ENCODE measurements at places on chromosomes 5 and 9. TPM values are rescaled to one million over a fixed set of nuclear protein-coding genes. Genes with fewer than 3 reads are reported as not detected.

DNA sequence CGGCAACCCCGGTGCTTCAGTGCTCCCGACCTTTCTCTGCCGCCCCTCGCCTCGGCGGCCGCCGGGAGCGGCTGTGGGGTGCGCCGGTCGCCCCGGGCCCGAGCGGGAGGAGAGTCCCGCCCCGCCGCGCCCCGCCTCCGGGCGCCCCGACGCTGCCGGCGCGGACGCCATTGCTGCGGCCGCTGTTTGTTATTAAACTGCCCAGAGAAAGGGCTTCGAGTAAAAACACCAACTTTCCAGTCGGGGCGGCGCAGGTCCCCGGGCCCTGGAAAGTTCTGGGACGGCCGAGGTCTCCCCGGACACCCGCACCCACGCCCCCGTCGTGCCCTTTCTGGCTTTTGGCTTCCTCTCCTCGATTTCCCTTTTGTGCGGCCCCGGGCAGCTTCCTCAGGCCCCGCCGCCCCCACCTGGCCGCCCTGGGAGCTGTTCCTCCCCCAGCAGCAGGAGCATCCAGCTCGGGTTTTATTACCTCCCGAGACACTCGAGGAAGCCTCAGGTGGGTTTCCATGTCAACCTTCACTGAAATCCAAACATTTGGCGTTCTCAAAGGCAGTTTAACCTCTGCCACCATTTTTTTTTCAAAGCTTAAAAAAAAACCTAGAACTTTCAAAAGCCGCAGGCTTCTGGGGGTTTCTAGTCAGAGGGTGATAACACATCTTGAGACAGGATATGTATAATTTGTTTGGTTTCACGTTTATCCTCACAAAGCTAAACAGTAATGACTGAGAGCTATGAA is 334.4 kb downstream of the CWC27 start:
- peak; percentile 73 for DNase-seq

- DNase-seq: peak; percentile 75
These were observed 169.8 kb upstream of the RAI14 start for GRCh38 chr5:34486160-34486848.

- DNase-seq: no peak
These were observed 478.5 kb upstream of the SMARCA2 start for GRCh38 chr9:1536522-1537170.

DNA sequence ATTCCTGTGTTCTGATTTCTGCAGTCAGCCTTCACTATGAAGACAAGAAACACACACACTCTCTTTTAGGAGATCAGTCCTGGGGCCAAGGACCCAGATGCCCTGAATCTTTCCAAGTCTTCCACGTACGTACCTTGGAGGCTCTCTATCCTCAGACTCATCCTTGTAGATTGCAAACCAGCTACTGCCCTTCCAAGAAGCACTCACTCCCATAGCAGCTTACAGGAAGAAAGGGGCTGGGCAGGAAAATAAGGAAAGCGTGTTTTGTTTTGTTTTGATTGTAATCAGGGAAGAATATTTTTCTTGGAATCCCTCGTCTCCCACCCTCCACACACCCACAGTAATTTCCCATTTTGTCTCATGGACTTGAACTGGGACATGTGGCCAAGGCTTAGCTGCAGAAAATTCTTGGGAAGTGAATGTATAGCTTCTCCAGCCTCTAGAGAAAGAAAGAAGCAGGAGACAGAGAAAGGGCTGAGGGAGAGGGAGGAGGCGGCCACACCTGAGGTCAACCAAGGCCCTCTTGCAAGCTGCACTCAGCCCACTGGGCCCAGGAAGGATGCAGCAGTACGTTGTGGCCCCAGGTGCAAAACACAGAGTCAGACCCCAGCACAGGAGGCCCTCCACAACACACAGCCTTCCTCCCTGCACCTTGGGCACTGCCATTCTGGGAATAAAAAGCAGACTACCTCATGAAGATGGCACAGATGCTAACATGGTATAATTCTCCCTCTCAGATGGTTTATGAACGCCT is 29.9 kb downstream of the IRX2 start:
- no peak for DNase-seq

- DNase-seq: no peak
These were observed 31.4 kb upstream of the LPCAT1 start for GRCh38 chr5:1555011-1555807.

GRCh38 chr5:91079037-91079436 is 304.1 kb downstream of the ARRDC3 start:
- no peak for DNase-seq

- DNase-seq: no peak
These were observed 2209.2 kb downstream of the MAT2B start for GRCh38 chr5:165714598-165714997.

- DNase-seq: no peak
These were observed 172.3 kb downstream of the SEMA5A start for GRCh38 chr5:9373571-9373970.

DNA sequence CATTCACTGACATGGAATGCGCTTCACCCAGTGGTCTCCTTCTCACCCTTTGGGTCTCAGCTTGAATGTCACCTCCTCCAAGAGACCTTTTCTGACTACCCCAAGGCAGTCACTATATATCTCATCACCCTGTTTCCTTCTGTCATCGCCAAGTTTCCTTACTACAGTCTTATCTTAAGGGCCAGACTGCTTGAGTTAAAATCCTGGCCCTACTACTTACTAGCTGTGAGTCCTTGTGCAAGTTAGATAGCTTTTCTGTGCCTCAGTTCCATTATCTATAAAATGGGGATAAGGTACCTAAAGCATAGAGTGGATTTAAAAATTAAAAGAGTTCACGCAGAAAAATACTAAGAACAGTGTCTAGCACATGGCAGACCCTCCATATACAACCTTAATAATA is 132.4 kb downstream of the GABBR2 start:
- no peak for DNase-seq

- peak; percentile 94 for DNase-seq
These were observed 62.5 kb downstream of the NFIB start for GRCh38 chr9:14251154-14252071.

DNA sequence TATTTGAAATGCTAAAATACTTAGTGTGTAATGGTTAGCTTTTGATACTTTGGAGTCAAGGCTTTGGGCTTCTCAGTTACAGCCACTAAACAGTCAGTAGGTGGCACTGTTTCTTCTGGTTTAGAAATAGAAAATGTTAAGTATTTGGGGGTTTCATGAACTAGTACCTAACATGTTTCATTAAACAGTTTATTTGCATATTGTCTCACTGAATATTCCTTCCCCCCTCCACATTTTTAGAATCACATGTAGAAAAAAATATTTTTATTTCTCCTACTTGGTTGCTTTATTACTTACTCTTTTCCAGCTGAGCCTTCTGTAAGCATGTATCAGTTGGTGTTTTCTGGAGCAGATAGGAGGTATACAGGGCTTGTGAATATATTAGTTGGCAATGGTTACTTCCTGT is 48.0 kb downstream of the IPO11 start:
- no peak for DNase-seq

DNA sequence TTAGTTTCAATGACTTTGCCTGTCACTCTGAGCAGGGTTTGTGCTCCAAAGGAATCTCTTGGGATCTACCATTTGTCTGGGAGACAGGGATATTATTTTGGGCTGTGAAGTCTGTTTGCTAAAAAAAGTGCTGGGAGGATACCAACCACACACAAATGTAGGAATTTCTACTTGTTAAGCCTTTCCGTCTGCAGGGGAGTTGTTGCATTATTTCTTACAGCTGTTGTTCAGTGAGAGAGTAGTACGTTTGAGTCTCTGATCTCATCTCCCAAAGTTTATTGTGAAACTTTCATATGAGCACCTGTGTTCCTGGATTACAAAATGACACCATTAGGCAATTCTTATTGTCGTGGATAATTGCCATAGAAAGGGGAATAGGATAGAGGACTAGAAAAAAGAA is 78.3 kb upstream of the SEMA6A start:
- no peak for DNase-seq

DNA sequence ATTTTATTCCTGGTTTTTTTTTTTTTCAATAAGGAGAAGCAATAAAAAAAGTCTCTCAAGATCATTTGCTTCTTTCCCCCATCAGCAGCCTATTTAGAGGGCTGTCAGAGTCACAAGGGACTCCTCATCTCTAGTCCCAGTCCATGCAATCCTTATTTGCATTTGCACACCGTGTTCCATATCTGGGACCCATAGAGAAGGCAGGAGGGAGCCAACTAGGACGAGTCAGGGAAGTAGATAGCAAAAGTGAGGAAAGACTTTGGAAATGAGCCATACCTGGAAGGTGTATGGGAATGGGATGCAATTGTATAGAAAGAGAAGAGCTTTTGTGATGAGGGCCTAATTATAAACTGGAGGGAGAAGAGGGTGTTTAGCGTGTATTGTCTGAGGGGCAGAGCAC is 160.0 kb downstream of the PIK3R1 start:
- DNase-seq: no peak

DNA sequence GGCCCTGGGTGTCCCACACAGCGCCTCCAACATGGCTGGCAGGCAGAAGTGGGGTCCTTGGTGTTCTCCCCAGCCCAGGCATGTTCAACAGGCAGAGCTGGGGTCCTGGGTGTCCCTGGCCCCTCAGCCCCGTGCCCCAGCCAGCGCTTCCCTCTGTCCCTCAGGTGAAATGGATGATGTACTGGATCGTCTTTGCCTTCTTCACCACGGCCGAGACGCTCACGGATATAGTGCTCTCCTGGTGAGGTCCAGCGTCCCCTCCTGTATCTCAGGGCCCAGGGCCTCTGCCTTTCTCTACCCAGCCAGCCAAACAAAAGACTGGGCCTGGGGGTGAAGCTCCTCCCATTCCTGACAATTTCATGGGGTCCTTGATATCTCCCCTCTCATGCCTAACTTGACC is 2.4 kb downstream of the REEP2 start:
- no peak for DNase-seq

Gene CARTPT
- total RNA-seq: not detected

Gene GRM6
- 0.05 TPM for total RNA-seq

Gene CAMK2A
- total RNA-seq: not detected

Gene CDH9
- total RNA-seq: not detected

Gene GCNT4
- total RNA-seq: 2.0 TPM

Gene MUSK
- 0.12 TPM for total RNA-seq

Gene BSPRY
- total RNA-seq: 0.73 TPM

Gene ZNF483
- total RNA-seq: 0.26 TPM

Gene PCDHA13
- total RNA-seq: 0.70 TPM

Gene DBH
- total RNA-seq: 4.7 TPM

Data from right lobe of liver (tissue), 6 donors.